Vagina (tissue), 2 donors: ENCODE measurements at places on chromosomes 13 and 19.

DNA sequence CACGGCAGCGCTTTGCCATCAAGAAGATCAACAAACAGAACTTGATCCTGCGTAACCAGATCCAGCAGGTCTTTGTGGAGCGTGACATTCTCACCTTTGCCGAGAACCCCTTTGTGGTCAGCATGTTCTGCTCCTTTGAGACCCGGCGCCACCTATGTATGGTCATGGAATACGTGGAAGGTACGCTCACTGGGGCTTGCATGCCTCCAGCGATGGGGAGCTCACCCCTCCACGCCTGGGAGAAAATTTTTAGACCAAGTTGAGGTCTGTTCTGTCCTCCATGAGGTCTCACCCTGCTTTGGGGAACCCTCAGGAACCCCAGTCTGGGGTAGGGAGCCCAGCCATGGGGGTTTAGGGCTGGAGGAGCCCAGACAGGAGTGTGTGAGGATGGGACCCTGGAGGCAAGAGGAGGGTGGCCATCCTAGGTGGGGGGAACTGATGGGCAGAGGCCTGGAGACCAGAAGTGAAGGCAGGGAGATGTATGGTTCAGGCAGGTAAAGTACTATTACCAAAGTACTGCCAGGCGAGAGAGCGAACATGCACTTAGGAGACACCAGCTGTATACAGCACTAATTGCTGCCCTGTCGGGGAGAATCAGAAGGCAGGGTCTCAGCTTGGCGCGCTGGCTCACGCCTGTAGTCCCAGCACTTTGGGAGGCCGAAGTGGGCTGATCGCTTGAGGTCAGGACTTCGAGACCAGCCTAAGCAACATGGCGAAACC is 22.3 kb upstream of the PIK3R2 start:
- no peak for DNase-seq

DNA sequence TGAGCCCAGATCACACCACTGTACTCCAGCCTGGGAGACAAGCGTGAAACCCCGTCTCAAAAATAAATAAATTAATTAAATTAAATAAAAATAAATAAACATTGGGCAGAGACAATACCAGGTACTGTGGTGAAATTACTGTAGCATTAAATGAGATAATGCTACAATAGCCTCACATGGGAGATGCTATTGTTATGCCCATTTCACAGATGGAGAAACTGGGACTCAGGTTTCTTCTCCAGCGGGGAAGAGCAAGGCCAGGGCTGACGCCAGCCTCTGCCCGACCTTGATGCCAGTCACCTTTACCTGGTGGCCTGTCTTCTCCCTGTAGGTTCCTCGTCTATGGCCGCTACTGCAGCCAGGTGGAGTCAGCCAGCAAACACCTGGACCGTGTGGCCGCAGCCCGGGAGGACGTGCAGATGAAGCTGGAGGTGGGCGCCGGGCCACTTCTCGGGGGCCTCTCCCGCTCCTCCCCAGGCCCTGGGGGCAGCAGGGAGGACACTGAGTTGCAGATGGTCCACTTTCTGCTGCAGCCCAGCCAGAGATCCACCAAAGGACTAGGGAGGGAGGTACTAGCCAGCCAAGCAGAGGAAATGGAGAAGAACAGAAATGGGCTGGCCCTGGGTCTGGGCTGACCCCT is 53.9 kb downstream of the VAV1 start:
- DNase-seq: no peak

GRCh38 chr19:2732157-2732725 is 7.6 kb downstream of the SLC39A3 start:
- DNase-seq: no peak

DNA sequence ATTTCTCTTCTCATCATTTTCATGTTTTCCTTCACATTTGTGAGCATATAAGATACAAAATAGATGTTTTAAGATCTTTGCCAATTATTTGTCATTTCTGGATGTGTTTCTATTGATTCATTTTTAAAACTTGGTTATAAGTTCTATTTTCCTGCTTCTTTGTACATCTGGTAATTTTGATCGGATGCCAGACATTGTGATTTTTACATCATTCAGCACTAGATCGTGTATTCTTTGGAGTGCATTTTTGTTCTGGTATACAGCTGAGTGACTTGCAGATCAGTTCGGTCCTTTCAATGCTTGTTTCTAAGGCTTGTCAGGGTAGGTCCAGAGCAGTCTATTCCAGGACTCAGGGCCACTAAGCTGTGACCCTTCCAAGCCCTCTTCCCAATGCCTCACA is 198.2 kb downstream of the KLF12 start:
- DNase-seq: no peak

DNA sequence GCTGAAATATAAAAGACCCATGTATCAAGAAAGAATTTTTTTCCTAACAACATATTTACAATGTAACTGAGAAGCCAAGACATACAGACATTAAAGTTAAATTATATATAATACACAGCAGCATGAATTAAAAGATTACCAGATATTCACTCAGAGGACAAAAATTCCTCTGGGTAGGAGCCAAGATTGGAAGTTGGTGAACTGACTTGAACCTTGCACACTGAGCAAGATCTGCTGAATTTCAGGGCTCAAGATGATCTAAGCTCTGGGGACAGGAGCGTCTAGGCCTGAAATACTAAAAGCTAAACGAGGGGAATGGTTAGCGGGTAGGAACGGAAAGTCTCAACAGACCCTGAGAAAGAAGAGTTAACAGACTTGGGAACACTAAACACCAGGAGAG is 8.5 kb downstream of the FOXO1 start:
- no peak for DNase-seq

DNA sequence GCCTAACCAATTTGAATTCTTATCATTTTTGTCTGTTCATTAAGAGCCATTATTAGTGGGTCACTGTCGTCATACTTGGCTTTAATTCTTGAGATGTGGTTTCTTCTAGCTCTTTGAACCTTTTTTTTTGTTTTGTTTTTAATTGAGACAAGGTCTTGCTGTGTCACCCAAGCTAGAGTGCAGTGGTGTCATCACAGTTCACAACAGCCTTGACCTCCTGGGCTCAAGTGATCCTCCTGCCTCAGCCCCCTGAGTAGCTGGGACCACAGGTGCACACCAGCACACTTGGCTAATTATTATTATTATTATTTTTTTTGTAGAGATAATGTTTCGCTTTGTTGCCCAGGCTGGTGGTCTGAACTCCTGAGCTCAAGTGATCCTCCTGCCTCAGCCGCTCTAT is 25.8 kb upstream of the LDLR start:
- no peak for DNase-seq

- DNase-seq: no peak
These were observed 6.5 kb upstream of the TNFSF9 start for GRCh38 chr19:6524311-6524710.

DNA sequence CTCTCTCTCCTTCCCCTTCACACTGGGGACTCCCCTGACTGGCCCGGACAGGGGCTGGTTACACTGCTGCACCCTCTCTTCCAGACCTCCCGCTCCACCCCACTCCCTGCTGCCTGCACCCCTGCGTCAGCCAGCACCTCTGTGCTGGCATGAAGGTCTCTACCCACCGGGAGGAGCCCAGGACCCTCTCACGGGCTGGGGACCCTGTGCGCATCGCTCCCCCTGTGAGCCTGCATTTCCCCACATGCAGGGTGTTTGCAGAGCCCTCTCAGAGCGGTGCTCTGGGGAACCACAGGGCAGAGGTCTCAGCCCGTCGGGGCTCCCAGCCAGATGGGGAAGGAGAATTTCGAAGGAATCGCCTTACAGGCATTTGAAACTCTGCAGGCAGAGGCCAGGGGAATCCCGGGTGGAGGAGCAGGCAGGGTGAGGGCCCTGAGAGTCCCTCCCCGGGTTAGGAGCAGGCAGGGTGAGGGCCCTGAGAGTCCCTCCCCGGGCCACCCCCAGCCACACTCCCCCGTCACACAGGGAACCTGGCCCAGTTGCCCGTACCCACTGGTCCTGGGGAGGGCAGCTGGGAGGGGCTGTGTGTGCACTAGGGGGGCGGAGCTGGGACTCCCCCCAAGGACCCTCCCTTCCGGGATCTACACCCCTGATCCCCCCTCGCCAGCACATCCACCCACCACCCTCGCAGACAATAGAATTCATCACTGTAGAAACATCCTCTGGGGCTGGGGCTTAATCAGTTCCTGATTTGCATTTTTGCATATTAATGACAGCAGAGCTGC is 16.3 kb upstream of the TCF3 start:
- DNase-seq: no peak

- no peak for DNase-seq
These were observed 4.4 kb upstream of the REXO1 start for GRCh38 chr19:1852581-1853128.

GRCh38 chr13:27117158-27117557 is 54.5 kb downstream of the USP12 start:
- no peak for DNase-seq

DNA sequence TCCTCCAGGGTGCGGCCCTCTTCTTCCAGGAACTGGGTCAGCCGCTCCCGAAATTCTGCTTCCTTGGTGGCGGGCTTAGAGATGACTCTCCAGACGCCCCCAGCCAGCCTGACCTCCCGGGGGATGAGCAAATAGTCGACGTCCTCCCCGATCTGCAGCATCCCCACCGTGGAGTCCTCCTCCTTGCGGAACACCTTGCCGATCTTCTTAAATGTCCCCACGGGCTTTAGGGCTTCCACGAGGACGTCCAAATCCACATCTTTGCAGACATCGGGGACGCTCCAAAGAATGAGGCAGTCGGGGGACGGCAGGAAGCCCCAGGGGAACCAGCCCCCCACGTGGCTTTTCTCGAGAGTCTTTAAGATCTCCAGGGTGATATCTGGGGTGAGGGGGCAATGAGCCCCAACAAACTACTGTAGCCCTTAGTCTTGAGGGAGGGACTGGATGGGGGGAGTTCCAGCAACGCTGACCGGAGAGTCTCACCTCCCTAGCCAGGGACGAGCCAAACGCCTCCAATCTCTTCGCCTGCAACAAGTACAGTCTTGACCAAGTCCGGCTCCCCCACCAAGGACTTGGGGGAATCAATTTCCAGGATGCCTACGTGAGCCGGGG is 608 bp downstream of the CCDC8 start:
- no peak for DNase-seq
